ENCODE measurements at places on chromosomes 2 and 18. TPM values are rescaled to one million over a fixed set of nuclear protein-coding genes. Genes with fewer than 3 reads are reported as not detected.

Gene LIMS1
- total RNA-seq: 66.0 TPM

Gene ZBTB7C
- total RNA-seq: 40.5 TPM

Gene MYO5B
- total RNA-seq: 22.6 TPM

Gene TMEM169
- total RNA-seq: not detected

Gene SSB
- total RNA-seq: 47.1 TPM

Gene SERPINB7
- 0.49 TPM for total RNA-seq

Gene ORC2
- 21.6 TPM for total RNA-seq

Gene NGEF
- 4.9 TPM for total RNA-seq

DNA sequence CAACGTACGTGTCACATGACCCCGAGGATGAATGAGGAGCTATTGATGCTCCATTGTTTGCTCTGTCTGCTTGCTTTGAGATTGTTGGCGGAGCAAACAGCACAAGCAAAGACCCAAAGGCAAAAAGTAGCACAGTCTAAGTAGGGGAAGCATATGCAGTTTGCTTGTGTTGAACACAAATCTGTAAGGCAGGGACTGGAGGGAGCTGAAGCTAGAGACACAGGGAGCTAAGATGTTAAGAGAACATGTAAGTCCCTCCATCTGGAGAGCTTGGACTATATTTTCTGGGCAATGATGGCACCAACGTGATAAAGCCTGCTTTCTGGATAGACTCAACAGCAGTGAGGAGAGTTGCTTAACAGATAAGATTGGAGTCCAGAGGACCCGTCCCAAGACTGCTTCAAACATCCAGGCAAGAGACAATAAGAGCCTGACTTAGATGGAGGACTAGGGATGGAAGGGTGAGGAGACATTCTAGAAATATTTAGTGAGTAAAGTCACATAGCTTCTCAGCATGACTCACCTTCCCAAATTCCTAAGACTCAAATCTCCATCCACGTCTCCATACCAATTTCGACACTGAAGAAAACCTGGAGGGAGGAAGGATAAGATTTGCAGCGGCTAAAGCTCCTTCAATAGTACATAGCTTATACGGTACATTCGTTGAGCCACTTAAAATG, 88.1 kb upstream of the KLF7 start:
- no peaks in the 10 kb centered on the region for H3K27me3 ChIP-seq
- H3K27ac ChIP-seq: no peak overlapping the region
- no peak for DNase-seq
- no peaks in the 10 kb centered on the region for H3K36me3 ChIP-seq
- H3K4me1 ChIP-seq: peaks cover 19% of the 10 kb centered on the region

GRCh38 chr18:75492852-75493251, 65.3 kb upstream of the SMIM21 start:
- no peak overlapping the region for H3K4me3 ChIP-seq
- H3K27me3 ChIP-seq: no peaks in the 10 kb centered on the region
- H3K36me3 ChIP-seq: no peaks in the 10 kb centered on the region

- no peaks in the 10 kb centered on the region for H3K27me3 ChIP-seq
- DNase-seq: no peak
- no peaks in the 10 kb centered on the region for H3K36me3 ChIP-seq
- H3K4me1 ChIP-seq: no peaks in the 10 kb centered on the region
- H3K27ac ChIP-seq: no peak overlapping the region
Measured at GRCh38 chr2:215338883-215339679, 27.2 kb downstream of the ATIC start.

DNA sequence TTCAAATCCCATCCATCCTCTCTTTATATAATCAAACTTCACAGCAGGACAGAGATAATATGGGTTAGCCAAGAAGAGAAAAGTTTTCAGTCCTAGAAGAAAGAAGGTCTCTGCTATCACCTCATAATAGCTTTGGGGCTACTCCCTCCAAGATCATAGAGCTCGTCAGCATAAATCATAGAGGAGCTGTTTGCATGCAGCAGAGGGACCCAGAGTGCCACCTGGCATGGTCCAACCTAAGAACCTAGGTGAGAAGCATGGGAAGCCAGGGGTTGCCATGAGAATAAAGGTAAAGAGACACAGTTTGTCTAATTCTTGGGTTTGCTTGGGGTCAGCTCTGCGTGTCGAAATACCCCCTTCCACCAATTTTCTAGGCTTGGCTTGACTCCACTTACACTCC, 87.1 kb upstream of the CYP1B1 start:
- no peaks in the 10 kb centered on the region for H3K36me3 ChIP-seq
- H3K4me3 ChIP-seq: no peak overlapping the region
- no peak for DNase-seq
- no peak overlapping the region for H3K27ac ChIP-seq
- H3K4me1 ChIP-seq: peaks cover 24% of the 10 kb centered on the region

- no peaks in the 10 kb centered on the region for H3K27me3 ChIP-seq
- no peak overlapping the region for H3K27ac ChIP-seq
- H3K36me3 ChIP-seq: no peaks in the 10 kb centered on the region
Measured at GRCh38 chr2:197973772-197974171, 169.4 kb downstream of the PLCL1 start.

- no peaks in the 10 kb centered on the region for H3K27me3 ChIP-seq
- no peak for DNase-seq
- H3K27ac ChIP-seq: no peak overlapping the region
Measured at GRCh38 chr2:126431136-126431535, 224.8 kb upstream of the GYPC start.

DNA sequence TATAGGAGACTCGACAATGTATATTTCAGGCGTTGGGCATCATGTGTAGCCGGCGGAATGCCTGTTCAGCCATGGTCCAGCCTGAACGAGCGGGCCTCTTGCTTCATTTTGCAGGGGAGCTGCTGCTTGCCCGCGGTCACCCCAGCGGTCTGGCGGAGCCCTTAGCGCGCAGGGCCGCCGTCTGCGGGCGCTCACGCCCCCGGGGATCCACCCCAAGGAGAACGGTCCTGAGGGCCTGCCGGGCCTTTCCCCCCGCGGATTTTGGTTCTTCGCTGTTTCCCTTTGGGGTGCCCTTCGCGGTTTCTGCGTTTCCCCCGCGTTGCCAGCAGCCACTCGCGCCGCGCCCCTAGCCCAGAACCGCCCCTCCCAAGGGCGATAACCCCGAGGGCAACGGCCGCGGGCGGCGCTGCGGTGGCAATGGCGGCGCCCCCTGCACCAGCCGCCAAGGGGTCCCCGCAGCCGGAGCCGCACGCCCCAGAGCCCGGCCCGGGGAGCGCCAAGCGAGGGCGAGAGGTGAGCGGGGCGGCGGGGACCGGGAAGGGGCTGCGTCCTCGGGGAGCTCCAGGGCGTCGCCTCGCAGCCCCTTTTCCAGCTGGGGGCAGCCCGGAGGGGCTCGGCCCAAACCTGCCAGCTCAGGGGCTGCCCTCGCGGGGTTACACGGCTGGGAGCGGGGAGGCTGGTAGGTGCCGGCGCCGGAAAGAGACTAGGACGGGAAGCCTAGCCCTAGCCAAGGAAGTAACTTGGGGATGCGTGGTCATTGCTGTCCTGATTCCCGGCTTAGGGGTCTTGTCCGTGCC, at the start of gene MFSD2B:
TSS of gene MFSD2B (plus strand) at position 406 of the 797 bp plus-strand sequence. CDS start at position 418, 12 bp downstream.
- no peaks in the 10 kb centered on the region for H3K36me3 ChIP-seq
- peak within 1 kb of the TSS; percentile 40 for H3K4me3 ChIP-seq
- no peak for DNase-seq
- H3K27me3 ChIP-seq: no peaks in the 10 kb centered on the region
- peaks cover 23% of the 10 kb centered on the region for H3K4me1 ChIP-seq

GRCh38 chr2:191012346-191012745, 1.6 kb downstream of the STAT1 start:
- H3K4me1 ChIP-seq: peaks cover 33% of the 10 kb centered on the region
- no peaks in the 10 kb centered on the region for H3K27me3 ChIP-seq
- no peak overlapping the region for H3K4me3 ChIP-seq

GRCh38 chr2:117771969-117772630, 42.4 kb upstream of the DDX18 start:
- no peaks in the 10 kb centered on the region for H3K4me1 ChIP-seq
- no peaks in the 10 kb centered on the region for H3K27me3 ChIP-seq
- H3K36me3 ChIP-seq: no peaks in the 10 kb centered on the region
- H3K27ac ChIP-seq: no peak overlapping the region

DNA sequence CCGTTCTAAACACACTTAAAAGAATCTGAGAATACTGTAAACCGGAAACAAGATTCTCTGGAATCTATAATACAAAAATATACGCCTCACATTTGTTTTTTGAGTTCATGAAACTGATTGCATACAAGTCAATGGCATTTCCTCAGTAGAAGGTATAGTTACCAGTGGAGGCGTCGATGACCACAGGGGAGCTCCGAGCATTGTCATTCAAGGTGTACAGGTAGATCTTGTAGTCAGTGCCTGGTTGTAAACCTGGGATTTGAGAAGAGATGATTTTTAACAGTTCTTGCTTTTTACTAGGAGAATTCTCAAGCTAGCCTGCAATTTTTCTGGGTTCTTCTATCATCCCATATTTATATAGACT, 60.4 kb downstream of the FN1 start:
- no peak overlapping the region for H3K4me3 ChIP-seq
- no peaks in the 10 kb centered on the region for H3K4me1 ChIP-seq
- DNase-seq: no peak
- peaks cover 51% of the 10 kb centered on the region for H3K36me3 ChIP-seq

DNA sequence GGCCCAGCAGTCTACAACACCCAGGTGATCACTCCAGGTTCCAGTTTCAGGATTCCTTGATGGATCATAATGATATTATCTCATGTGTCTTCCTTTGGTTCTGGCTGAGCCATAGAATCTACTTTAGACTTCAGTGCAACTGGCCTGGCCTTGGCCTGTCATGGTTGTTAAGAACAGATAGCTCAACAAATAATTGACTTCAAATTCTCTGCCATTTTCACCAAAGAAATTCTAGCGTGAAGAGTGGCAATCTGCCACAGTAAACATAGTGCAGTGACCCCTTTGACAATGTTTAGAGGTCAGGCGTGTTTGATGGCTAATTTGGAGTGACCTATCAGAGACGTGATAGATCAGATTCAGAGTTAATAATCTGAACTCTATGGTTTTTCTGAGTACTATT, 50.2 kb upstream of the ZNF385B start:
- H3K27ac ChIP-seq: no peak overlapping the region
- H3K36me3 ChIP-seq: no peaks in the 10 kb centered on the region
- no peaks in the 10 kb centered on the region for H3K27me3 ChIP-seq
- H3K4me3 ChIP-seq: no peak overlapping the region
- H3K4me1 ChIP-seq: no peaks in the 10 kb centered on the region
- DNase-seq: no peak

GRCh38 chr2:63617366-63617765, 28.6 kb downstream of the MDH1 start:
- no peak overlapping the region for H3K27ac ChIP-seq
- no peaks in the 10 kb centered on the region for H3K27me3 ChIP-seq

GRCh38 chr2:203722411-203722810, 16.0 kb downstream of the CD28 start:
- H3K27me3 ChIP-seq: no peaks in the 10 kb centered on the region
- H3K36me3 ChIP-seq: no peaks in the 10 kb centered on the region
- DNase-seq: no peak
- H3K27ac ChIP-seq: no peak overlapping the region
- H3K4me3 ChIP-seq: no peak overlapping the region

DNA sequence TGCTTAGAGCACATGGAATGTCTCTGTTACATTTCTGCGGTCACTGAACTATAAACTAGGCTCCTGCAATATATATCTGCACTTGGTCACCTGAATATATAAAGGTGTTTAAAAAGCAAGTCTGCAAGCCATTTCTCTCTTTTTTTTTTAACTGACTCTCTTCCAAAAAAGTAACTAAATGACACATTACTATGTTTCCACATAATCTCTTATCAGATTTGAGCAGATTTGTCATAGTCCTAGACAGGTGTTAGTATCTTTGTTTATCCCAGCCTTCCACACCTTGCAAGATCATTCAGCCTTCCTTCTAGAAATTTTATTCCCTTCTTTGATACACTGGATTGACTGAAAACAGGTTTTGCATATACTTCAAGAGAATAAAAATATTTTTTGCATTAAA, 86.7 kb upstream of the KLF7 start:
- DNase-seq: no peak
- H3K27ac ChIP-seq: no peak overlapping the region
- peaks cover 5% of the 10 kb centered on the region for H3K4me1 ChIP-seq
- H3K36me3 ChIP-seq: no peaks in the 10 kb centered on the region

GRCh38 chr2:238790833-238791230, 57.1 kb upstream of the TWIST2 start:
- H3K4me3 ChIP-seq: peak overlapping the region; percentile 9
- H3K27ac ChIP-seq: peak overlapping the region; percentile 70
- H3K36me3 ChIP-seq: no peaks in the 10 kb centered on the region
- no peak for DNase-seq

DNA sequence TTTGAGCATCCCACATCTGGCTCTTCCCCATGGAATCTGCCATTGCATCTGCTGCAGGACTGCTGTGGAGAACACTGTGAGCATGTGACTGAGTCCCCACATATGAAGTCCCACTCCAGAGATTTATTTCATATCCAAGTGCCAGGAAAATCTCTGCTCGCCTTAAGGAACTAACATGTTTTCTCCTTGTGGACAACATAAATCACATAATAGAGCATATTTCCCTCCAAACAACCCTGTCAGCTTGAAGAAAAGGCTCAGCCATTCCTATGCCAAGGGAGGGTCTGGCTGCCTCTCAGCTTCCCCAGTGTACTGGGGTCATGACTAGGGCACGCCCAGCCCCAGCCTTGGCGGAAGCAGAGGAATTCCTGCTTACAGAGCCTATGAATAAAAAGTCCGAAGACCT, 193.7 kb downstream of the DNER start:
- H3K4me1 ChIP-seq: no peaks in the 10 kb centered on the region
- peak overlapping the region; percentile 30 for H3K27ac ChIP-seq
- no peaks in the 10 kb centered on the region for H3K36me3 ChIP-seq
- DNase-seq: no peak

DNA sequence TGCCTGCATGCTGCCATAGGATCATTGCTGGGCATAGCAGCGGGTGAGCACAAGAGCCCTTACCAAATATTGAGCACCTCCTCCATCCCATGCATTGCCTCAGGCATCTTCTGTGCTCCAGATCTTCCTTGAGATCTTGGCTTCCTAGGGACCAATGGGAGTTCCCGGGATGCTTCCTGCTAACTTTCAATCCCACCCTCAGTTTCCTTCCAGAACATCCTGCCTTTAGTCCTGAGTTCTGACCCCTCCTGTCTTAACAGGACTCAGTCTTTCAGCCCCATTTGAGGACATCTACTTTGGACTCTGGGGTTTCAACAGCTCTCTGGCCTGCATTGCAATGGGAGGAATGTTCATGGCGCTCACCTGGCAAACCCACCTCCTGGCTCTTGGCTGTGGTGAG, 15.3 kb downstream of the SLC14A1 start:
- no peaks in the 10 kb centered on the region for H3K4me1 ChIP-seq
- H3K27ac ChIP-seq: no peak overlapping the region
- no peaks in the 10 kb centered on the region for H3K27me3 ChIP-seq
- H3K4me3 ChIP-seq: no peak overlapping the region
- H3K36me3 ChIP-seq: no peaks in the 10 kb centered on the region
- DNase-seq: no peak

GRCh38 chr2:109694190-109694589, 80.0 kb downstream of the SOWAHC start:
- no peak overlapping the region for H3K4me3 ChIP-seq
- no peak for DNase-seq
- no peaks in the 10 kb centered on the region for H3K36me3 ChIP-seq
- H3K27ac ChIP-seq: no peak overlapping the region

GRCh38 chr18:74624466-74624865, 26.8 kb downstream of the ZNF407 start:
- DNase-seq: no peak
- H3K27me3 ChIP-seq: no peaks in the 10 kb centered on the region
